ENCODE measurements at places on chromosomes 5 and 9.

- DNase-seq = no peak
Observed at GRCh38 chr5:147360816-147361215, 126.0 kb downstream of the STK32A start.

DNA sequence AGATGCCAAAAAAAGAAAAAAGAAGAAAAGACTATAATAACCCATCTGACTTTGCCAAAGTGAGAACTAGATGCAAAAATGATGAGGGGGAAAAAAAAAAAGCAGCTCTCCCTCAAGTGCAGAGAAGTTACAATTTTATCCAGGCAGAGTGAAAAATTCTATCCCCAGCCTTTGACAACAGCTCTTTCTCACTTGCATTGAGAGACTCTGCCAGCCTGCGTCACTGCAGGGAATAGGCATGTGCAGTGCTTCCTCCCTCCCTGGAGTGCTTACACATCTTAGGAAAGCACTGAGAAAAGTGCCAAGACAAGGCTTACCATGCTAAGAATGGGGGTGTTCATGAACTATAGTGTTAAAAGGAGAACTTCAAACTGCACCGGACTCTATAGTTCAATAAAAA, 418.6 kb upstream of the TYRP1 start:
- no peak for DNase-seq

GRCh38 chr5:2866662-2867372, 115.3 kb upstream of the IRX2 start:
- DNase-seq = no peak

GRCh38 chr9:135608294-135608998, 30.9 kb downstream of the GLT6D1 start:
- DNase-seq = no peak

- no peak for DNase-seq
Observed at GRCh38 chr5:98296426-98296825, 477.0 kb upstream of the RGMB start.

DNA sequence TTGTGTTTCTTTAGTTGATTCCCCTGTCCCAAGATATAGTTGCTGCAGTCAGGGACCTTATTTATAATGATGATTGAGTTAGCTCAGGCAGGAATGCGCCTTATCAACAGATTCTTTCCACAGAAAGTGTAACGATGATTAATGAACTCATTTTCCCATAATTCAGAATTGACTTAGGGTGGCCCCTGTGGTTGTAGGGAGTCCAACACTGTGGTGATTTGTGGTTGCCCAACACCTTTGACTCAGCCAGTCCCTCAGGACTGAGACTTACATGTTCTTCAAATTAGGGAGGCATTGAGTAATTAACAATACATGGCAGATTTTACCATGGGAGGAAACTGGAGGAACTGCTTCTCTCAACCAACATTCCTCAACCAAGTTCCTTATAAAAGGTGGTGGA, 221.9 kb downstream of the GABRG2 start:
- DNase-seq = no peak

GRCh38 chr9:98101868-98102273, 17.2 kb downstream of the TRIM14 start:
- no peak for DNase-seq

DNA sequence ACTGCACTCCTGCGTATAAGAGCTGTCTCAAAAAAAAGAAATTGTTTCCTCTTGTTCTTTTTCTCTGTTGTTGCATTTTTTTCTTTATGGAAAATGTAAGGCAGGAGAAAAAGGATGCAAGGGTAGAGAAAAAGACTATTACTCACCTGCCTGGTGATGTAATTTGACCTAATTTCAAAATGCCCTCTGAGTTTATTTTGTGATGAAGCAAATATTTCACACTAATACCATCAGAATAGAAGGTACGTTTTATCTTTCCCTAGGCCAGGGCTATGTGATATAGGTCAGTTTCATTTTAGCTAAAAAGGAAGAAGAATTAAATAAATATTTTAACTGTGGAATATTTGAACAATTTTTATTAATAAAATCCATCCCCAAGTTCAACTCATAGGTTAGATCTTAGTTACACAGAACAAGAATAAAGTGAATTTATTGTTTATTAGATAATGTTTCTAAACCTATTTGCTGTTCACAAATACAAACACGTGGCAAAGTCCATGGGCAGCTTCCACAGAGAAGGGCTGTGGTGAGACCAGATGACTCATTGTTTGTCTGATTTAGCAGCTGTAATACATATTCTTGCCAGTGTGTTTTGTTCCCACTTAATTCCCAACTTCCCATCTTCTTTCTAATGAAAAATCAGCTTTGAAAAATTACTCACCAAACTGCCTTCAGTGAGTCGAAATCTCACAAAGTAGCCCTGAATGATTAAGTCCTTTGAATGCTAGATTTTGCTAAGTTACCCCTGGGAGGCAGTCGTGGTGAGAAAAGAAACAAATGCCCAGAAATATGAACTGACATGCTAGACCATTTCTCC, 52.8 kb upstream of the CCDC112 start:
- DNase-seq = peak; percentile 65

DNA sequence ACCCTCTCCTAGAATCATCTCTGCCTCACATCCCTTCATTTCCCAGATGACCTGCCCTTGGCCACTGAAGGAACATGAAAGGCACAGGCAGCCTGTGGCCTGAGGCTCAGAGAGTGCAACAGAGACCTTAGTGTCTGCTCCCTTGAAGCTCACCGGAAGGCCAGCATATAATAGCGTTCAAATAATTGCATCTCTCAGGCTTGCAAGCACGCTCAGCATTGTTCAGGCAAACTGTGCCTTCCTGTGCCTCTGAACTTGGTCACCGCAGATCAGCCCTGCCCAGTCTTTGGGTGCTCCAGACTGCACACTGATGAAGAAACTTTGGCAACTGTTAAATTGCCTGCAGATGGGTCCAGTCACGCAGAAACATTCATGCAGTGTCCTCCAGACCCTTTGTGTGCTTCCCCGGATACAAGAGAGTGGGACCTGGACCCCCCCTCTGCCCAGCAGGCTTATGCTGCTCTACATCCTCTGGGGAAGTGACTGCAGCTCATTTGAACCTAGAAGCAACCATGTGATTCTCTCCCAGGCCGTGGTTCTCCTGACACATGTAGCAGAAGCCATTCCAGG, 216.0 kb upstream of the ANKRD55 start:
- no peak for DNase-seq

GRCh38 chr9:131982102-131982501, 97.6 kb downstream of the MED27 start:
- no peak for DNase-seq

DNA sequence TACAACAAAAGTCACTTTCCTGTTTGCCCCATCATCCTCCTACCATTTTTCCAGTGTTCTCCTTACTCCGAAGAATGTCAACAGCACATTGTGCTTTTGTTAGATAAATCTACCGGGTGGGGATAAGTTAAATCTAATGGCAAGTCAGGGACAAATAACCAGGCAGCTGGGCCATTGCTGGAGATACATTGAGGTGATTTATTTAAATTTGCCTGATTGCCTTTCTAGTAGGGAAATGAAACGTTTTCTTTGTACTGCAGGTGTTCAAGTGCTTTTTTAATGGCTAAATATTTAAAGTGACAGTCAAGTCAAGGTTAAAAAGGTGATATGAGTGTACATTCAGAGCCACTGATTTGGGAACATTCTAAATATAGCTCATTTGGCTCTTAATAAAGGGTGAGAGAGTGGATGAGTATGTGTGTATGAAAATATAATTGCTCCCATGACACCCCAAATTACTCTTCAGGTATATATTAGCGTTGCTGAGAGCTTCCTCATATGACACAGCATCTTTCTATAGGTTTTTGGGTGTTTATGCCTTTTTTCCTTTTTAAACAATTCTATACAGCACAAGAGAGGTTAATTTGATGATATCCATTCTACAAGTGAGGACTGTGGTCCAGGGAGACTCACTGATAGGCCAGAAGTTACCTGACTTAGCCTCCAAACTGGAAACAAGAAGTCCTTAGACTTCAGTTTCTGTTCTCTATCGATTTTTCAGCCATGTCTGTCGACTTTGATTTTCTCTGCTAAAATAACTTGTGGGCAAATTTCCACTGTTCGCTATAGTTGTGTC, 51.9 kb downstream of the DMRT2 start:
- no peak for DNase-seq

GRCh38 chr5:156920861-156921431, 42.1 kb downstream of the TIMD4 start:
- no peak for DNase-seq

Measured in BJ (cell line).